ENCODE measurements at places on chromosomes 2 and 18.
A peak's percentile ranks its signal among the peaks of the same experiment; 100 is the strongest.

- DNase-seq, result peak; percentile 72
Measured at GRCh38 chr2:73075477-73076373, 4.2 kb upstream of the SFXN5 start.

DNA sequence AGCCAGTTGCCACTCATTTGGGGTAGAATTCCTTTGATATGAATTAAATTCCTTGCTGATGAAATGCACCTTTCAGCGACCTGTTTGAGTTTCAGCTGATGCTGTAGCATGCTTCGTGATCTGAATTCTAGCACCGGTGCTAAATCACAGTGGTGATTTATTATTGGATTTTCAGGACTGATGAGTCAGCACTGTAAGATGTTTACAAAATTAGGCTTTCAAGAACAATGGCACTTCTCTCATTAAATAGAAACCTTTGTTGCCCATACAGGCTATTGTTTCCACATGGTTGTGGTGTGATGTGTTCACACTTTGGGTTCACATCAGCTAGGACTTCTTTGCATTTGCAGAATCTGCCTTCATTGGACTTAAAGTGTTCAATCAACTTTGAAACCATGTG, 687.7 kb downstream of the ARHGAP15 start:
- DNase-seq, result no peak

DNA sequence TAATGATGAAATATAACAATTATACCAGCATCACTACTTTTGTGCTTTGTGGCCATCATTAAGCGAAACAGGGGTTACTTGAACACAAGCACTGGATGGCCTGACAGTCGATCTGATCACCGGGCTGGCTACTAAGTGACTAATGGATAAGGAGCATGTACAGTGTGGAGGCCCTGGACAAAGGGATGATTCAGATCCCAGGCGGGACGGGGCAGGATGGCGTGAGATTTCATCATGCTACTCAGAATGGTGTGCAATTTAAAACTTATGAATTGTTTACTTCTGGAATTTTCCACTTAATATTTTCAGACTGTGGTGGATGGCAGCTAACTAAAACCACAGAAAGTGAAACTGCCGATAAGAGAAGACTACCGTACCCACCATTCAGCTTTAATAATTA, 7.0 kb upstream of the CLIP4 start:
- no peak for DNase-seq

GRCh38 chr2:8962890-8963289, 40.6 kb downstream of the MBOAT2 start:
- no peak for DNase-seq

DNA sequence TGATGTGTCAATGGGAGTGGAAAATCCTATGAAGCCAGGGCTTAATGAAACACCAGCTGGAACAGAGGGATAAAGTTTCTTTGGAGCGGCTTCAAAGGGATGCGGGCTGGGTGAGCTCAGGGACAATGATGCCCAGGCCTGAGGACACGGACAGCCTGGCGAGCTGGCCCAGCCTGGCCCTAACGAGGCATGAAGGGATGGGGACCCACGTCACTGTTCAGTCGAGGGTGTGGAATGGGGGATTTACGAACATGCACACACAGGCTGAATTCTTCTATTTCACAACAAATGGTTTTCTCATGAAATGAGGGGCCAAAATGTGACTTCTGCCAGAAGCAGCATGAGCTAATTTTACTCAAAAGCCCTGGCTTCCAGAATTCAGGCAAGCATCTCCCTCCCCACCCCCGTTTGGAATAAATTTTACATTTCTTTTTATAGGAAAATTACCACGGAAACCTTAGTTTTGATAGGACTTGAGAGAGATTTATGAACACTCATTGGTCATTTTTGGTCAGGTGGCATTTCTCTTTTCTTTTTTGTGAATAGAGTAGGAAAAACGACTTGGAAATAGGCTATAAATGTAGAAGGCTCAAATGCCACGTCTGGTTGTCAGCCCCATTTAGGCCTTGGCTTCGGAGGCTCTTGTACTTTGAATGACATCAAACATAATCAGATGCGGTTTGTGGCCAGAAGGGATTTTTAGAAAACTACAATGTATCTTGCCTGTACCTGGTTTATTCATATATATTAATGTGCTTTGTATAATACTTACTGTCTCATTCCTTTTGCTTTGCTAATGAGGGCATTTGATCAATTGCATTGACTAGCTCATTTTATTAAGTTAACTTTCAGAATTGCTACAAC, 893.8 kb upstream of the CELF4 start:
- DNase-seq, result peak; percentile 81

GRCh38 chr18:9319333-9319732, 15.2 kb upstream of the TWSG1 start:
- no peak for DNase-seq

GRCh38 chr18:62529597-62529996, 6.8 kb downstream of the ZCCHC2 start:
- DNase-seq, result no peak

- DNase-seq, result no peak
Measured at GRCh38 chr2:219302412-219302968, 6.7 kb downstream of the PTPRN start.

DNA sequence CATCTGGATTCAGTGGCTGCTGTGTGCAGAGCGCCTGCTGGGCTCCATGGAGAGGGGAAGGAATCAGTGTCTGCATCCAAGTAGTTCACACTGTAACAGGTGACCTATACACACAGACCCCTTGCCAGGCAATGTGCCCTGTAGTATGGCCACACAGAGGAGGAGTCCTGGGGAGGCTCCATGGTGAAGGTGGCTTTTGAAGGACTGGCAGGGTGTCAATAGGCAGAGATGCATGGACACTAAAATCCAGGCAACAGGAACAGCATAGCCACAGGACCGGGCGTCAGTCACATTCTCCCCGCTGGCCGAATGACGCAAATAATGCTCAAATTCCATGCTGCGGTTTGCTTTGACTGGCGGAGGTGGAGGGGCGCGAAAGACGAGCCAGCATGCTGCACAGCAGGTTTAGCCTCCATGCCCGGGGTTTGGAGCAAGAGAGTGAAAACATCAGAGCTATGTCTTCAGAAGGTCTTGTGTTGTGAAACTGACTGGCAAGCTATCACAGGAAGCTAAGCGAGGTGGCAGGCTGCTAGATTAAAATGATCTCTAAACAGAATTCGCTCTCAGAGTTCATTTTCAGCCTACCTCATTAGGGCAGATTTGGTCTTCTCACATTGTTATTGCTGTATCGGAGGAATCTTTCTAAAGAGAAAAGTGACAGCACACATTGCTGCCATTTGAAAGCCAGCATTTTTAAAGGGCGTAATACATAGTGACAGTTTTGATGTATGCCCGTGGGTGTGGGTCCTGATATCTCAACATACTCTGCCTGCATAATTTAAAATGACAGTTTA, 1.2 kb upstream of the CHMP1B start:
- peak; percentile 87 for DNase-seq

DNA sequence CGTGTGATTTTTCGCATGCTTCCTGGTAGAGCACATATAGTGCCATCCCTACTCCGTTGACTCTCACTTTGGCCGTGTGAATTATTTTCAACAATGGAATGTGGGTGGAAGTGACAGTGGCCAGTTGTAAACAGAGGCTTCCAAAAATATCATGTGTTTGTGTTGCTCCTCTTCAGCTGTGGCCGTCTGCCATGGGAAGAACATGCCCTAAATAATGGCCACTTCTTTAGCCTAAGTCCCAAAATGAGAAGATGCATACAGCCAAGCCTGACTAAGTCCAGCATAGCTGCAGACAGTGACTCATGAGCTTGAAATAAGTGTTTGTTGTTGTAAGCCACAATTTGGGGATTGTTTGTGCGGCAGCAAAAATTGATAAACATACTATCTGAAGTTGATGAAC, 8.9 kb upstream of the GALNT1 start:
- DNase-seq, result no peak

DNA sequence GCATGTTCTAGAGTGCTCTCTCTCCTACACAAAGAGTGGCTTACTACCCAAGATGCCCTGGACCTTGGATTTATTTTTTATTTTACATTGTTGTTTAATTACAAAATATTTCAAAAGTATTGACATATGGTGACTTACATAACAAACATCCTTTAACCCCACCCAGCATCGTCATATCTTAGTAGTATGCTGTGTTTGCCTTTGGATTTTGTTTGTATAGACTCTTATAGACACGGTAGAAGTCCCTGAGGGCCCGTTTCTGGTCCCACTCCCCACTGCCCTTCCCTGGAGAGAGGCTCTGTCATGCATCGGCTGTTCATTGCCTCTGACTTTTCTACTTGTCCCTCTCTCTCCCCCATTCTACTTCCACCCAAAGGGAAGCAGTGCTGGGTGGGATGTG, 112.0 kb downstream of the ZBTB7C start:
- no peak for DNase-seq

DNA sequence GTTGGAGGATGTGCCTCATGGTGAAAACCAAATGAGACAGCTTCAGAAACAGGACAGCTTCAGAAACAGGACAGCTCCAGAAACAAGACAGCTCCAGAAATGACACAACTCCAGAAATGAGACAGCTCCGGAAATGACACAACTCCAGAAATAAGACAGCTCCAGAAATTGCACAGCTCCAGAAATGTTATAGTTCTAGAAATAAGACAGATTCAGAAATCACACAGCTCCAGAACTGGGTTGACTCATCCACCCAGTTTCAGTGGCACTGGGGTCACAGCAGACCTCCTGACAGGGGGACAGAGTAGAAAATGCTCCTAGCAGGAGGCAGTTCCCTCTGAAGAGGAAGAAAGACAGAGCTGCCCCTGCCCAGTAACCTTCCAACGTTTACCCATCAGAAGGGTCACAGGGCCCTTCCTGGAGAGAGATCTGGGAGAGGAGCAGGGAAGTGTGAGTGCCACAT, 26.9 kb upstream of the COL6A3 start:
- DNase-seq, result no peak

GRCh38 chr2:201807452-201807999, 1.2 kb downstream of the CDK15 start:
- DNase-seq, result peak; percentile 65

DNA sequence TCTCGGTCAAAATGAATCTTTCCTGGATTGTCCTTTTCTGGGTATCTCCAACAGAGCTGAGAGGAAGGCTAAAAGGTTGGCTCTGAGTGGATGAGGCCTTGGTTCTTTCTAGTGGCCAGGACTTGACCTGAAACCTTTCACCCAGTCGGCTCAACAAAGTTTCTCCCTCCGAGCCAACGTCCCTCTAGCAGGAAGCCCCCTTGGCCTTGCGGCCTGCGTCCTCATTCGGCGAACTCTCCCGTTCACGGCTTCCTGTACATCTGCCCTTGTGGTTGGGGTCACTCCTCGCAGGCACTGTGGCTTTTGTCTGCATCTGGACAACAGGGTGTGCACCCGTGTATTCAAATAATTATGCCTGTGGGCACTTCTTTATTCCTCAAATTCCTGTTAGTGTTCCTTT, 9.4 kb upstream of the SIX3 start:
- no peak for DNase-seq

GRCh38 chr2:230885463-230886130, 20.9 kb downstream of the ITM2C start:
- DNase-seq, result peak; percentile 77

GRCh38 chr2:175154661-175155082, 13.3 kb downstream of the ATF2 start:
- DNase-seq, result no peak

- no peak for DNase-seq
Measured at GRCh38 chr2:109662889-109663288, 48.7 kb downstream of the SOWAHC start.

GRCh38 chr18:9135081-9135911, 1.3 kb upstream of the ANKRD12 start:
- no peak for DNase-seq

DNA sequence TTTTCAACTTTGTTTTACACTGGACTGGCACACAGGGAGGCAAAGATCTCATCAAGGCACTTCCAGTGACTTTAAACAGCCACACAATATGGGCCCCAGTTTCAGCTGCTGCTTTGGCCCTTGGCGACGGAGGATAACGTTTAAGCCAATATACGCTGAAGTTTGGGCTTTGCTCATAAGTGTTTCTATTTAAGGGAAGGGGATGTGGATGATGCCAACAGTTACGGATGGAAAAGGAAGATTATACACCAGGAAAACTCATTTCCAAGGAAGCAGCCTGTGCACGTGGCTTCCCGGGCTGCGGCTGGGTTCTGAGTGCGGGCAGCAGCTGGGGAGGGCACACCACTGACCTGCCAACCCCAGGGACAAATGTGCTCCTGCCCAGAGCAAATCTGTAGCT, 151.1 kb downstream of the SH3BP4 start:
- peak; percentile 52 for DNase-seq

GRCh38 chr2:221166292-221166691, 405.8 kb downstream of the EPHA4 start:
- DNase-seq, result peak; percentile 78

DNA sequence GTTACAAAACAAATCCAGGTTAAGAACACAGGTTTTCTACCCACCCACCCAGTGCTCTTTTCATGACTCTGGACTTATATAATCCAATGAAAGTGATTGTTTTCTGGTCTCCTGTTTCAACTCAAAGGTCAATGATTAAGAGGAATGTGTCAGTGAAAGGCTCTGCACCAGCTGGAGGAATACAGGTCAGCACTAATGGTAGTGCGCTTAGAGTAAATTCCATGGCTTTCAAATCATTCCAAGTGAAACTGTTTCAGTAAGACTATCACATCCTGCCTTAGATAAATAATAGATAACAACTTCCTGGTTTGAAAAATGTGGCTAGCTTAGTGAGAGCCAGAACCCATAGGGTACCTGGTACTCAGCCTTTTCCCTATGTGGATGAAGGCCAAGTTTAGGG, 47.8 kb downstream of the SLC9A4 start:
- no peak for DNase-seq

DNA sequence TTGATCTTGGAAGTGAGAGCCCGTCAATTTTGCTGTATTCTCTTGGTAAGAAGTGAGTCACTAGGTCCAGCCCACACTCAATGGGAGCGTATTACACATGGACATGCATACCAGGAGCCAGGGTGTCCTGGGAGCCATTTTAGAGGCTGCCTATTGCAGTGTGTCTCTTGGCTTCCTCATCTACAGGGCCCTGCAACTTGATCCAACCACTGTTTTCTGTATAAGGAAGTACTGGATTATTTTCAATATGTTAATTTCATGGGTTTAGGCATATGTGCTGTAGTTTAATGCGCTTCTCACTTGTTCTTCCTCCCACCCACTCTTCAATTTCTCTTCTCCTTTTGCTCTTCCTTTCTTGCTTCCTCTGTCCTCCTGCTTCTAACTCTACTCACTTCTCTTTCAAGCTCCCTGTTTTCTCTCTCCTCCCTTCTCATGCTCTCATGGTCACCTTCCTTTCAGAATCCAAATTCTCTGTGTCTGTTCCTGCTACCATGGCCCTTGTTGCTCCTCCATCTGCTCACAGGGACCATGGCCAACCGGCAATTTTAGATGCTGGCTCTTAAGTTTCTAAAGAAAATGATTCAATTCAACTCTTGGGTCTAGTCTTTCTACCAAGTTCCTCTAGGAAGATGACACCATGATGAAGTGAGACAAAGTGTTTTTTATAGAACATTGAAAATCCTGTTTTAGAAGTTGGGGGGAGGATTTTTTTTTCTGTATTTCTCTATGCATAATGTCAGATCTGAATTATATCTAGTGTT, 152.0 kb upstream of the ZEB2 start:
- no peak for DNase-seq

DNA sequence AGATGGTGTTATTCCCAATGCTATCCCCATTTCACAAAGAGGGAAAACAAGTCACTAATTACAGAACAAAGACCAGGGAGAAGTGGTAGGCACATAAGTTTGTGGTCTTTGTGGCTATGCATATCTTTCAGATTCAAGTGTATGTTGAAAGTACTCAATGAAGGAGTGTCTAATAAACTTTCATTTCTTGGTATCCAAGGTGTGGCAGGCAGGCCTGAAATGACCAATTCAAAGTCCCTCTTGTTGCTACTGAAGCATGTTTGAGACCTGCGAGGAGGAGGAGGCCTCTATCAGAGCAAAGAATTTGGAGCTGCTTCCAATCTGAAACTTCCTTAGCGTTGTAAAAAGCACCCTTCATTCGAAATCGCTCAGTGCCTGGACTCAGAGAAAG, 60.9 kb upstream of the KLF7 start:
- DNase-seq, result no peak

Data from femur (tissue), 1 donor.